ENCODE measurements at places on chromosomes 12 and 14.

DNA sequence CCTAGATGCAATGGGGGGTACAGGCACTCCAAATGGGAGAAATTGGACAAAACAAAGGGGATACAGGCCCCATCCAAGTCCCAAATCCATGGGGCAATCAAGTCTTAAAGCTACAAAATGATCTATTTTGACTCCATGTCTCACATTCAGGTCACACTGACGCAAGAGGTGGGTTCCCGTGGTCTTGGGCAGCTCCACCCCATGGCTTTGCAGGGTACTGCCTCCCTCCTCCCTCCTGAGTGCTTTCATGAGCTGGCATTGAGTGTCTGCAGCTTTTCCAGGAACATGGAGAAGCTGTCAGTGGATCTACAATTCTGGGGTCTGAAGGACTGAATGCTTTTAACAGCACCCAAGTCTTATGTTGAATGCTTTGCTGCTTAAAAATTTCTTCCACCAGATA is 274.5 kb upstream of the LRIG3 start:
- no peak for DNase-seq

DNA sequence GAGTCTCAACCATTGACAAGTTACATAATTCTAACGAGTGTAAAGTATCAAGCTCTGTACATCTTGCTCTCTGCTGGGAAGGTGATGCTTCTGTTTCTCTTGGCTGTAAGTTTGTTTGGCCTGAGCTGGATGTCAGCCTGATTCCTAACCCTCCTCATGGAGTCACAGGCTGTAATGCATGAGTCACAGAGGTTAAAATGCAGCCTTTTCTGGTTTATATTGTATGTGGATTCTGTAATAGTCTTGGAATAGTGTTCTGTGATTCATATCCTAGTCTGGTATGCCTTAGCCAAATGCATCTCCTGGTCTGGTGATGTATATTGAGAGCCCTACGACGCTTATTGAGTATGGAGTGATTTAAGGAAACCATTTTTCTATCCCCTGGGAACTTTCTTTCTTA is 104.5 kb upstream of the FRMD6 start:
- DNase-seq = no peak

DNA sequence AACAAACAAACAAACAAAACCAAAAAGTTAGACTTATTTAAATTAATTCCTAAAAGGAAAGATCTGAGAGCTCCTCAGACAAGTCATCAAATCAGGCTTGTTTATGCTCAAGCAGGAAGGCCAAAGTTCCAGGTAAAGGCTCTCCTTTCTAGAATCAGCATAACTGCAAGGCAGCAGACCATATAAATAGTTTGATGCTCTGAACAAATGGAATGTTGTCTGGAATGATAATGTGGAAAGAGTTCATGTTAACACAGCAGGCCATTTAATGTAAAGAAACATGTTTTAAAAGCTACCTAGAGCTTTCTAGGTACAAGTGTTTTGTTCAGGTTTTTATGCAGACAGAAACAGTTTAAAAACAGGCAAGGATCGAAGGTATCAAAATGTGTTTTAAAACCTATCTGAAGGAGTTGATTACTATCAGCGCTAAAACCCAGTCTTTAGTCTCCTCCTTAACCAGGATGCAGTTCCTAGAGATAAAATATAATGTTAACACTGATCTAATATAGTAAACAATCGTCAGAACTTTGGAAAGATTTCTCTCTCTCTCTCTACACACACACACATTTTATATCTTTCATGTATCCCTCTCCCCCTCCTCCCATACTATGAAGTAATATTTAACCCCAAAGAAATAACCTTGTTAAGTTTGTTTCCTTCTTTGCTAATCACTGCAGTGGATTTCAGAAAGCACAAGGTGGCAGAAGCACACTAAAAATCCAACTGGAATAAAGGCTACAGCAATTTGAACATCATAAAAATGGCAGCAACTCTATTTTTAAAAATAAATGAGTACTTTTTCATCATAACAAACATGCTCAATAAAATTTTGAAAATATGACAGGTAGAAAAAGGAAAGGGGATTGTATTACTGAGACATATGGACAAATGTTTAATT is 135.5 kb downstream of the PAWR start:
- no peak for DNase-seq

DNA sequence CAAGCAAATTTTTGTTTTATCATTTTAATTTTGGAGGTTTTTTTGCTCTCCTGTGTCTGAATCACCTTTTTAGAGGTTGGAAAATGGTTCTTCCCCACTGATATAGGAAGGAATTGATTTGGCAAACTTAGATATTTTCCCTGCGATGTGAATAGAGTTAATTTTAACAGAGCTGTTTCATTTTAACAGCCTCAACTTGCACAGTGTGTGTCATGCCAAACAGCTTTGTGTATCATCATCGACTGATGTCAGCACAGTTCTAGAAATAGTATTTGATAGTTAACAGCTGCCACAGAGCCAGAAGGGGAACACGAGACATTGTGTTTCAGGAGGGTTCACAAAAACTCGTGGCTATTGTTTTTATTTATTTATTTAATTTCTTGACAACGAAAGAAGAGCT is 243.1 kb upstream of the FOXN3 start:
- no peak for DNase-seq

DNA sequence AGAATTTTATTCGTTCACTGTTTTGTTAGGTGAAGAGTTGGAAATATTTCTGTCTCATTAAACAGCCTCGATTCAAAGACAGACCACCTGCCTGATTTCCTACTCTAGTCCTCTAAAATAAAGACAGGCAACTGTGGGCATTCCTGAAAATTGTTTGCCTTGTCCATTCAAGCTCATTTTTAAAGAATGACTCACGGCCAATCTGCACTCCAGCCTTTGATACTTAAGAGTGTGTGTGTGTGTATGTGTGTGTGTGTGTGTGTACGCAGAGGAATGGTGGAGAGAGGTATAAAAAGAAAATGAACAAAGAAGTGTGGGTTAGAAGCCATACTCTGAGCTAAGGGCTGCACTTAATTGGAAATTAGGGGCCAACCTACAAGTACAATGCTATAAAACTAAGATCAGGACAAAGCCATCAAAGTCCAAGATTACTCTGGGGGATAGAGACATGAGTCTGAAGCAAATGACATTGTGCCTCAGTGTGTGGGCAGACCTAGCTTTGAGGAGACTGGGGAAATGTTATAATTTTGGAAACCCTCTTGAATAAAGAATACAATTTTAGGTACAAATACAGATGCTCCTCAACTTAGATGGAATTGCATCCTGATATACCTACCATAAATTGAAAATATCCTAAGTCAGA is 45.6 kb upstream of the SOCS2 start:
- DNase-seq = no peak

DNA sequence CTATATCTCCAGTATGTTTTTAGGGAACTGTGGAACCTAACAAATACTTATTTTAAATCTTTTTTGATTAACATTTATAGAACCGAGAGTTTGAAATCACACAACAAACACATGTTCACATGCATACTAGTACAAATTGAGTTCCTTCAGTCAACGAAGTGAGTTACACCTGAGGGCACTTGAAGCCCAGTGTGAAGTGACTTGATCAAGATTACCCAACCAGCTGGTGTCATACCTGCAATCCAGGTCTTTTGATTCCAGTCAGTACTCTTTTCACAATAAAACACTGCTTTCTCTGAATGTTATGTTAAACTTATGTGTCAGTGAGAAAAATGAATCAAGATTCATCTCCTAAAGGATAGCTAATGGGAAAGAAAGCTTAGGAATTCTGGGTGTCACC is 35.2 kb downstream of the VRK1 start:
- DNase-seq = no peak

- DNase-seq = peak; percentile 92
These were observed at the start of gene MARS1 for GRCh38 chr12:57487597-57488401. TSS of gene MARS1 (plus strand) at chr12:57488068. CDS start at chr12:57488091, 23 bp downstream.

DNA sequence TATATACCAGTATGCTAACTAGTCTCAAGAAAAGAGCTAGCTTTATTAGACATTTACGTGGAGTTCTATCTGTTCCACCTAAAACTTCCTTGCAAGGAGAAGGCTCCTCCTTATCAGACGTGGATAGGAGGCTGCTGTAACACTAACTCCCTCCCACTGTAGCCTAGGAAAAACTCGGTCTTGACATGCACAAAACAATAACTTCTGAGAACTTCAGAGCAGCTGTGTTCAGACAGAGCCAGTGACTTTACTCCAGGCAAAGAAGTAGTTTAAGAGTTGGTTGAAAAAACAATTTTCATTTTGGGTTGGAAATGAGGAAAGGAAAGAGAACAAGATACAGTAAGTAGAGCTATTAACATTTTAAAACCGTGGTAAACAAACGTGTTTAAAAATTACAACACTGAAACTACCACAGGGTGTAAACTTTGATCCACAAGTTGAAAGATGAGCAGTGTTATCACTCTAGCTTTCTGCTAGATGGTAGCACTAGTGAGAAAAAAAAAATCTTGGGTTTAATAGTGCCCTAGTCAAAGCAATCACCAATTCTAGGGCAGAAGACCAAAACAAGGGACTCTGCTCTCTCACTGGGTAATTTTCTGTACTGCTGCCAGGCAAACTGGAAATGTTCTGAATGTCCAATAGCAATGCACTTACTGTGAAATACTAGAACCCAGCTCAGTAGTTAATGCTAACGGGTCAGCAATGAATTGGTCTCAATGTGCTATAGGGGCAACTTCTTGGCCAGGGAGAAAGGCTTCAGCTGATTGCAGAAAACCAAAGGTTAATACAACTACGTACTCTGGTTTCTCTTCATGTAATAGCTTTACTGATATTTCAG is 2.4 kb downstream of the ATF7 start:
- DNase-seq = no peak

DNA sequence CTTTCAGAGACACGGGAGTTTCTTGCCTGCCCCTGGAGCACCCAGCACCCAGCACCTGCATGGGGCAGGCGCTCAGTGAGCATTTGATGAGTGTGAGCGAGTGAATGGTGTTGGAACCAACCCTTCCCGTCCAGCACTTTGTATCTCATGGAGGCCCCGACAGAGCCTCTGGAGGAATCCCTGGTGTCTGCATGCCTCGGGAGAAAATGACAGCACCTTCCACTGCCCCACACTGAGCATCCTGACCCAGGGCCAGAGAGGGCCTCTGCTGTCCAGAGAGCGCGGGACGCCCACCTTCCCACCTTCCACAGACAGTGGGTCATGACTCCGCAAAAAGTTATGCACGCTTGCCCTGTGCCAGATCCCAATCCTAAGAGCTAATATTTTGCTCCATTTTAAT is 103.0 kb upstream of the BCL11B start:
- DNase-seq = no peak

- DNase-seq = peak; percentile 30
These were observed 1392.4 kb upstream of the TMEM132C start for GRCh38 chr12:126874427-126875026.

DNA sequence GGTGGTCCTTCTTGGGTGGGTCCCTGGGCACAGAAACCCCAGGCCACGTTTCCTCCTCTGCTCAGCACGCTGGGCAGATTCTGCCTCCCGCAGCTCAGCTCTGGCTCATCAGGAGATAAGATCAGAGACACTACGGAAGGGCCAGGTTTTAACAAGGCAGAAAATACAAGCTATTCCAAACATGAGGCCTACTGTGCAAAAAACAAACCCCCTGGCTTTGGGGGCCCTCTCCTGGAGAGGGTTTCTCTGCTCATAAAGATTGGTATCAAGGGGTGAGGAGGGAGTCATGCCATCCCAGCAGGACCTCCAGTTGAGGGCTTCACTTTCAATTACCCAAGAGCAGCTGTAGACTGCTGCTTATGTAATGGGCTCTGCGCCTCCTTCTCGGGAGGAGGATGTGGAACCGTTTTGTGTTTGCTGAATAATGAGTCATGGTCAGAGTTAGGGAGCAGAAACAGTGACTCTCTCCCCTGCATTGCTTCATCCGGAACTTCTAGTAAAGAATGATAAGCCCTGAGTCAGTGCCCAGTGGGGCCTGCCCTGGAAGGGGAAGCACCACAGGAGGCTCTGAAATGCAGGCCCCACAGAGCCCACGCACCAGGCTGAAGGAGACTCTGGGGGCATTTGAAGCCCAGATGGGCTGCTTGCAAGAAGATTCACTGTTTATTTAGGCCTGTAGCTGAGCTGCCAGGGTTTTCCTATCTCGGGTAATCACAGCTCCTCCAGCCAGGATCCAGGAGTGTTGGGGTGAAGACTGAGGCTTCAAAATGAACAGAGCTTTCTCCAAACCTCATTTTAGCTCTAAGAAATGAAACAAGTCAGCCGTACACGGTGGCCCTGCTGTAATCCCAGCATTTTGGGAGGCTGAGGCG is 79.3 kb downstream of the SSPN start:
- peak; percentile 20 for DNase-seq

- no peak for DNase-seq
These were observed 10.1 kb downstream of the BMP4 start for GRCh38 chr14:53946404-53947093.

DNA sequence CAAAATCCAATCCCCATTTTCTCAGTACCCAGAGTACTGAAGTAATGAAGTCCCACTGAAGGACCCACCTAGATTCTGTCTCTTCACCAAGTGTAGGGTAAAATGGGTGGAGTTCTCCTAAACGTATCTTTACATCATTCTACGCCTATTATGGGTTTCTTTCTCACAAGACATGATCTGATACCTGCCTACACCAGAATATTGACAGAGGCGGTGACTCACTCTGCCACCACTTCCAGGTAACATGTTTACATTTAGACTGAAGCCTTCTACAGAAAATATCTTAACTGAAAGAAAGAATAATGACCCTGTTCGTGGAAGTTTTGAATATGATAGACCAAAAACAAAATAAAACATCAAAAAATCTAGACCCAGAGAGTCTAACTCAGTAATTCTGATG is 89.8 kb downstream of the BTG1 start:
- DNase-seq = peak; percentile 52

DNA sequence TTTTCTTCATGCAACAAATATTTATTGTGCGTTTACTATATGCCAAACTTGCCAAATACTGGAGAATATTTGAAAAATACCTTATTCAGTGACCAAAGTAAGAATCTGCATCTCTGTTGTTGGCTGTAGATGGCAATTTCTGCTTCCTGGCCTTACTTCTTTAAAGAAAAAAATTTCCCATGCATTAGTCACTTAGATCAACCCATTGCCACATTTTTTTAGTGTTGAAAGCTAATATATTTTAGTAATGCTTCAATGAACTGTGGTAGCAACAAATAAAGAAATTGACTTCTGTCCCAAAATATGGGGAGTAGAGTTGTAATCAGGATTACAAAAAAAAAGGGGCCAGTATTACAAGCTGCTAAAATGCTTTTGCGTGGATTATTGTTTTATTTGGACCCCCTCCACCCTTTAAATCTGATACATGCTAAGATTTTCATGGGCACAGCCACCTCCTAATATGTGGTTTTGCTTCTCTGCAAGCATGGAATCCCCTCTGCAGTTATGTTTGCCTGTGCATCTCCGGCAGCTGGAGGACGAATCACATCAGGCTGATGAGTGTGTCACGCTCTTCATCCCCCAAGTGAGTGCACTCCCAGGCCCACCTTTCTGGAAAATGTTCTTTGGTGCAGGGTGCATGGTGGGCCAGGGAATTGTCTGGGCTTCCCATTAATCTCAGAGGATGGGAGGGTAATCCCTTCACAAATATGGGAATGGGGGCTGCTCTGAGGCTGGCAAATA is 38.1 kb upstream of the PTCSC3 start:
- no peak for DNase-seq

Data from activated T-helper 2 cell treated with anti-CD3 and anti-CD28 coated beads, Interferon-gamma antibody, Interleukin-2, Interleukin-4, amounts not matched to agents 10 μg/mL and 5 μg/mL and 100 μg/mL, durations not matched to agents 14 hours and 24 hours and 36 hours (primary cell).